T1000 (cell line): ENCODE measurements at places on chromosomes 1 and 21.

DNA sequence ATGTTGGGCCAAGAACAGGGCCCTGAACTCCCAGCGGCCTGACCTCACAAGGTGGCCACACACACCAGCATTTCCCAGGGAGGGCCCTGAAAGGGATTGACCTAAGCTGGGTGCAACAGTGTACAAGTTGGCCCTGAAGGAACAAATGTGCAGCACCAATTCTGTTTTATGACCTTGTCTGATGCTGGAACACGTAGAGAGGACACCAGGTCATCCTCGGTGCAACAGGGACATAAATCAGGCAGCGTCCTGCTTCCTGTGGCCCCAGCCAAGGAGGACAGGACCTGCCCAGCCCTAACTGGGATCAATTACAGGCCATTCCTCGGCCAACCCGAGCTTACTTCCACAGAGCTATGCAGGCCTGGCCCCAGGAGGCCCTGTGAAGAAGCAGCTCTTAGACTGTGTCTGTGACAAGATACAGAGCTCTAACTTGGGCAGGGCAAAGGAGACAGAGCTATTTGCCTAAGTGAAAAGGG lies 12.8 kb upstream of the PHC2 start:
- no peak for DNase-seq

GRCh38 chr1:111192658-111193519 lies 7.6 kb downstream of the DENND2D start:
- DNase-seq, result no peak

DNA sequence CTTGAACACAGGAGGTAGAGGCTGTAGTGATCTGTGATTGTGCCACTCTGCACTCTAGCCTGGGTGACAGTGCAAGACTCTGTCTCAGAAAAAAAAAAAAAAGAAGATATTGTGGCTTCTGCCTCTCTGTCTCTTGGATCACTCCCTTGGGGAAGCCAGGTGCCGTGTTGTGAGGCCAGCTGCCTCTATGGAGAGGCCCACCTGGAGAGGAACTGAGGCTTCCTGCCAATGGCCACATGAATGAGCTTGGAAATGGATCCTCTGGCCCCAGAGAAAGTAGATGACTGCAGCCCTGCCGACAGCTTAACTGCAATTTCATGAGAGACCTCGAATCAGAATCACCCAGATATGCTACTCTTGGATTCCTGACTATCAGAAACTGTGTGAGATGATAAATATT lies 19.7 kb upstream of the AK2 start:
- no peak for DNase-seq

GRCh38 chr1:160681066-160681890 lies 30.3 kb downstream of the CD48 start:
- no peak for DNase-seq
